ENCODE measurements at places on chromosomes 13 and 19.

- no peak for DNase-seq
These were observed 32.6 kb upstream of the MEDAG start for GRCh38 chr13:30873499-30873898.

DNA sequence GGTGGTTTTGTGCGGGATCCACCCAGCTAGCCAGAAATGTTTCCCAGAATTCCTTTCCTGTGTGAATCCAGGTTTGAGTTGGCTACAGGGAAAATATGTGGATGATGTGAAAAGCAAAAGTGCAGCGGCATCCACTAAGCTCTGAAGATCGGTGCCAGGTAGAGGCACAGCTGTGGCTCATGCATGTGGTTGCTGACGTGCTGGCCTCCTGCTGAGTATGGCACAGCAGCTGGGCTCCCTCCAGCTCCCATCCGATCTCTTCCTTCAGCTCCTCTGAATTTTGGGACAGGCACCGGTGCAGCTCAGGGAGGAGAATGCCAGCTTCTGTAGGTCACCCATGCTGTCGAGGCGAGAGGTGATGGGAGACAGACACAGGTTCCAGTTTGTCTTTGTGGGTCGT, 84.0 kb upstream of the GSX1 start:
- DNase-seq, result no peak

DNA sequence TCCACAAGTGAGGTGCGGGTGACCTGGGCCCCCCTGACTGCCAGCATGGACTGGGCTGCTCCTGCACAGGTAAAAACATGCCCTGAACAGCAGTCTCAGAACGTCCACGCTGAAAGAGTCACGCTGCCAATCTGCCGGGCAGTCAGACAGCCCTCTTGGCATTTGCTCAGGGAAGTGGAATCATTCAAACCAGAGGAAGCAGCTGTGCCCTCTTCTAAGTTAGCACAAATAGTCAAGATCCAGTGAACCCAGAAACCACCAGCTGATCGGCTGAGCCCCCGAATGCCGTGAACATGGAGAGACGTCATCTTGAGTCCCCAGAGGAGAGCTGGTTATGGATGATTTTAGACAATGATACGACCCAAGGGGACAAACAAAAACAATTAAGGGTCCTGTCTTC, 34.4 kb downstream of the KLF2 start:
- DNase-seq, result no peak

- no peak for DNase-seq
These were observed 61.4 kb downstream of the GPR12 start for GRCh38 chr13:26699197-26699490.

GRCh38 chr19:53002479-53002878, 11.2 kb upstream of the ERVV-1 start:
- DNase-seq, result no peak

DNA sequence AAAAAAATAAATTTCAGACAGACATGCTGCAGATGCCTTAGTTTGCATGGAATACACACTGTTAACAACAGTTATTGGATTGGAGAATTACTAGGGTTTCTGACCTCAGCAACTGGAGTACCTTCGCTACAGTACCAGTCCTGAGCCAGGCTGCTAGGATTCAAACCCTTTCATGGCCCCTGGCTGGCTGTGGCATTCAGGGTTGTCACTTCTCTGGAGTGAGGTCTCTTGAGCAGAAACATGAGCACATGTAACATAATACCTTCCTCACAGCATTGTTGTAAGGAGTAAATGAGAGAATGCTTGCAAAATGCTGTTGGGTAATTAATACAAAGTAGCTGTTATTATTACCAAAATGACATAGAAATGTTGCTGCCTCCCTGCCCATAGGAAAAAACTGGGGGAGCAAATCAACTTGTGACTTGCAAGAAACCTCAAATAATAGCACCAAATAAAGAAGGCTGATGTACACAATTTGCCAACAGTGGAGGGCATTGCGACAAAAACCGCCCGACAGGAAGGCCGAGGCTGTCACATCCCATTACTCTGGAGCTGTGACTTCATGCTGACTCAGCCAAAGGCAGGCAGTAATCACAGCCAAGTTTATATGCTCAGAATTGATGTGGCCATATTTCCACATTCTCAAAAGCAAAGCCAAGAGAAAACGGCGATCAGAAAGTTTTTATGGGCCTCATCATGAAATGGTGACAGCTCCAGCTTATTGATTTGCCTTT, 100.4 kb downstream of the RFC3 start:
- peak; percentile 25 for DNase-seq

DNA sequence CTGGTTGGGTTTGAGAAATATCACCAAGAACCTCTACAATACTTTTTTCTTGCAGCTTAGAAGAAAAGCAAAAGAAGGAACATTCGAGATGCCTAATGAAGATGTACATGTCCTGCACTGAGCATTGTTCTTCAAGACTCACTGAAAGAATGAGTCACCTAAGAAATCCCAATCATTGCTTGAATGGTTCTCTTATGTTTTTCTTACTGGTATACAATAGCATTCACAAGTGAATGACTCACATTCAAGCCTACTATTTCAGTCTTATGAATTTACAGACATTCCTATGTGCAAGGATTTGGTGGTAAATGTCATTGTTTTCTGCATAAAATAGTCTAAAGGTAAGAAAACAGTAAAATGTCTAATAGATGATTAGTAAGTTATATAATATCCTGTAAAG, 594.6 kb downstream of the PCDH9 start:
- no peak for DNase-seq

DNA sequence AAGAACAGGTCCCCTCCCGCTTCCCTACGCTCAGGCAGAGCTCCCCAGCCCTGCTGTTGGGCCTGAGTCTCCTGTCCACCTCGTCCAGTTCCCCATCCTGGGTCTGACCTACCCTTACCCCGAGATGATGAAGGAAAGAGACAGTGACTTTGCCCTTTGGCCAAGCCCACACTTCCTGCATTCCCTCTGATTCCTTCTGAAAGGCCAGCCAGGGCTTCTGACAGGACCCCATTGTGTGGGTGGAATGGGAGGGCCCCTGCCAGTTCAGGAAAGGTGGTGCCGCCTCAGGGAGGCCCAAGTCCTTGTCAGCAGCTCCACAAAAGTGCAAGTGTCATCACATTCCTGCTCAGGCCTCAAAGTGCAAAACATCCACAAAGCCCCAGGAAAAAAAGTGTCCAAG, 177.8 kb downstream of the PAN3 start:
- DNase-seq, result no peak

DNA sequence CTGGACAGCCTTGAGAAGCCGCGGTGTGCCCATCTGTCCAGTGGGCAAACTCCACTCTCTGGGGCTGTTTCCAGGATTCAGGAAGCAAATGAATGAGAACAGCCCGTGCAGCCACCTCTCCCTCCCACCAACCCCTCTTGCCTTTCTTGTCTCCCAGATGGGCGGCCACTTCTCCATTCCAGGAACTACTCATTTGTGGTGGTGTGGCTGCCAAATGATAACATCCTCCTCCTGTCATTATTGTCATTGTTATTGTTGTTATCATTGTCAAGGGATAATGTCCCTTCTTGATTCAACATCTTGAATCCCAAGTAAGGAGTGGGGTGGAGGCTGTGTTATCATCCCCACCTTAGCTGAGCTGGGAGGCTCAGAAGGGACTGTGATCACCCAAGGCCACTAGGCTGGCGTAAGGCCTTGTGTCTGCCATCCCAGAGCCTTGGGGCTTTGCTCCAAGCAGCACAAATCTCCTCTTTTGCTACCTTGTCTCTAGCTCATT, 1.6 kb downstream of the DNM2 start:
- no peak for DNase-seq

GRCh38 chr13:83168590-83168989, 713.7 kb downstream of the SLITRK1 start:
- DNase-seq, result no peak

- no peak for DNase-seq
These were observed 13.2 kb upstream of the CRTC1 start for GRCh38 chr19:18670312-18670711.

DNA sequence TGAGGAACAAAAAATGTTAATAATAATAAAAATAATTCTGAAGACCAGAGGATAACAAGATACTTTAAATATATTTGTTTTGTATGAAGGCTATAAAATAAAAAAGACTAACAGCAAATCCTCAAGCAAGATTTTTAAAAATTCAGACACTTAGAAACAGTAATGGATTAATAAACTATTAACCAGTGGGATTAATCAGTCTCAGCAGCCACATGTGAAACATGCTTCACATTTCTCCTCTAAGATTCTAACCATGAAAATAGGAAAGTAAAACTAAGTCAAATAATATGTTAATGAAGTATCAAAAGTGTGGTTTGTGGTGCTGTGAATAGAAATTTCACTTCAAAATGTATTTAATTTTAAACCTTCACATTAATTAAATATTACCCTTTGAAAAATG, 57.4 kb downstream of the KCNRG start:
- DNase-seq, result no peak

DNA sequence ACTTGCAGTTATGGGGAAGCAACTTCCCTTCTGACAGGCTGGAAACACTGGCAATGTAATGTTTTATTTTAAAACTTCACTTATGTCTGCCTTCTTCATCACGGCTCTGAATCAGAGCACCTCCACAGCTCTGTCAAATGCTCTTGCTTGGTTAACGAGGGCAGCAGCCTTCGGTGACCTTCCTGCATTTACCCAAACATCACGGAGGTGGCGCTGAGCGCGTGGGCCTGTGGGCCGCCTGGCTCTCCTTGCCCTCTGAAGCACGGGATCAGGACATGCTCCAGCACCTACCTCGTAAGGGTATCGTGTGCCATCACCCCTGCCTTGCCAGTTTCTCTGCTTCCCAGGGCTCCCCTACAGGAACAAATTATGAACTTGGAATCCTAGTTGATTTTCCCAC, 310.0 kb downstream of the TEX29 start:
- DNase-seq, result no peak

DNA sequence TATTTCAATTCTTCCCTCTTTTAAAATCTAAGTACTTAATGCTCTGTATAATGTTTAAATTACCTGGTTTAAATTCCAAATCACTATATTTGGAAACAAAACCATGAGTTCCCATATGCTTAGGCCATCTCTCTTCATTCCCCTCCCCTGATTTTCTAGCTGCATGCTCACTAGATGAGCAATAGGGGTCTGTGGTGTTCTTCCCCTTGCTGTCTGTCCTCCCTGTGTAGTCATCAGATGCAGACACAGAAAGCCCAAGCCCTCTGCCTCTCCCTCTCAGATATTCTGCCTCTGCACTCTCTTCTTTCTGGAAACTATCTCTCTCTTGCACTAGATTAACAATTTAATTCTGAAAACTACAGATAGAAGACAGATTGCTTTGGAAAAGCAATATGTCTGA, 1730.2 kb downstream of the OLFM4 start:
- no peak for DNase-seq

DNA sequence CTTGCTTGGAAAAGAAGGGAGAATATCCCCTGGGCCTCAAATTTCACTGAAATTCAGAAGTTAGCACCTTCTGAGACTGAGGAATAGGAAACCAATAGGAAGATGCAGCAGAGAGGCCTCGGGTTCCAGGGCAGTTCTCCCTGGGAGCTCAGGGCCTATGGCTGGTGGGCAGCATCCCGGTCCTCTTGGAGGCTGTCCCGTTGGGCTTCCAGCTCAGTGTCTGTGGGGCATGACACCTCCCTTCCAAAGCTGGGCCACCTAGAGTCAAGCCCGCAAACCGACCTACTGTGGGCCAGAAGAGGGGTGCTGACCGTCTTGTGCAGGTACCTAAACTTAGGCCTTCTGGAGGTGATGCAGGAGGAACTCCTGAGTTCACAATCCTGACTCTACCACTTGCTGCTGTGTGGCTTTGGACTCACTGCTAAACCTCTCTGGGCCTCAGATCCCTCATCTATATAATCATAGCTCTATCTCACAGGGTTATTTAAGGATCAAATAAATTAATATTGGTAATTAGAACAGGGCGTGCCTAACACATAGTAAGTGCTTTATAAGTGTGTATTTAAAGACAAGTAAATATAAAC, 17.1 kb downstream of the SIAH3 start:
- no peak for DNase-seq

GRCh38 chr13:110346661-110347067, 39.6 kb downstream of the COL4A2 start:
- no peak for DNase-seq

- no peak for DNase-seq
These were observed 73.5 kb downstream of the PDS5B start for GRCh38 chr13:32659736-32660135.

GRCh38 chr13:92390217-92390616, 836.4 kb upstream of the GPC6 start:
- no peak for DNase-seq

- no peak for DNase-seq
These were observed 186.2 kb downstream of the TEX29 start for GRCh38 chr13:111506621-111507020.

DNA sequence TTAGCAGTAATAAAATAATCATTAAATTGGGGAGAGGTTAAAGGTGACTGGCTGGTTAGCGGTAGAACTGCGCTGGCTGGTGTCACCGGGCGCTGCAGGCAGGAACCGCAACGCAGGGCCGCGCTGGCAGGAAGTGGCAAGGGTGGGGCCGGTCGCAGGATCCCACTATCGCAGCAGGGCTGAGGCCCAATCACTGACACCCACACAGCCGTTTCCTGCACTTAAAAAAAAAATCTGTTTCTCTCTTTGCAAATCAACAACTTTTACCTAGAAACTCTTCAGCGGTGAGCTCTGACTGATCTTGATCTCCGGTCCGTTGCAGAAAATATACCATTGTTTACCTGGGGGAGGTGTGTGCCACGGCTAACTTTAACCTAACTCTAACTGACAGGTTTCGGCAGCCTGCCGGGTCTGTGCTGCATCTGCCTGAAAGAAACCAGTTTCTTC, 46.9 kb downstream of the KLF2 start:
- DNase-seq, result no peak

DNA sequence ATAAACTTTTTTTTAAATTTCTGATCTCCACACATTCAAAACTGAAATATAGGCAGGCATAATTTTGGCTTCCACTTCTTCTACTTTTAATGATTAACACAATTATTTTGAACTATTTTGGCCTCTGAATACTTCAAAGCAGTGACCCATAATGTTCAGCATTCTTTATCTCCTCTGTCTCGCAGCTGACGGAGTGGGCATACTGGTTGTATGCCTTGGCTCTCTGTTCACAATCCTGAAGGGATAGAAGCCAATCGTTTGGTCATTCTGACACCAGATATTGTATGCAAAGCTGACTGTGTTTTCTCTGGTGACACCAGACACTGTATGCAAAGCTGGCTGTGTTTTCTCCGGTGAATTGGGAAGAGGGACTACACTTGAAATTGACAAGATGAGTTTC, 833.0 kb downstream of the EFNB2 start:
- DNase-seq, result no peak

DNA sequence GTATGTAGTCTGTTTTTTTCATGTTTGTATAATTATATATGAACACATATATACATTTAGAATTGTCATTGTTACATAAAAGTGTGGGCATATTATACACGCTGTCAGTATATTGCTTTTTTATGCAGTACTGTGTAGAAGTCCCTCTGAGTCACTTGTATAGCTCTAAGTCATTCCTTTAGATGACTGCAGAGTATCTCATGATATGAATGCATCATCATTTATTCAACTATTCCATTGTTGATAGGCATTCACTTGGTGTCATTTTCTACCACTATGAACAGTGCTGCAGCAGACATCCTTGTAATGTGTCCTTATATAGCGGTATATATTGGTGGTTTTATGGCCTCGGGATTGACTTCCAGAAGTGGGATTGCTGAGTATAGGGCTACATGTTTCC, 15.3 kb downstream of the RFXAP start:
- no peak for DNase-seq

Measured in T1000 (cell line).